ENCODE measurements at places on chromosomes 3 and 15. TPM values are rescaled to one million over a fixed set of nuclear protein-coding genes. Genes with fewer than 3 reads are reported as not detected.

The MGLL gene
- total RNA-seq, result 132 TPM

The GPR62 gene
- total RNA-seq, result not detected

The DVL3 gene
- total RNA-seq, result 55.1 TPM

The CHRFAM7A gene
- 9.6 TPM for total RNA-seq

The CKMT1A gene
- 0.80 TPM for total RNA-seq

The FHIT gene
- 10.3 TPM for total RNA-seq

The ADAMTS7 gene
- 5.3 TPM for total RNA-seq

The TMEM266 gene
- total RNA-seq, result 1.4 TPM

DNA sequence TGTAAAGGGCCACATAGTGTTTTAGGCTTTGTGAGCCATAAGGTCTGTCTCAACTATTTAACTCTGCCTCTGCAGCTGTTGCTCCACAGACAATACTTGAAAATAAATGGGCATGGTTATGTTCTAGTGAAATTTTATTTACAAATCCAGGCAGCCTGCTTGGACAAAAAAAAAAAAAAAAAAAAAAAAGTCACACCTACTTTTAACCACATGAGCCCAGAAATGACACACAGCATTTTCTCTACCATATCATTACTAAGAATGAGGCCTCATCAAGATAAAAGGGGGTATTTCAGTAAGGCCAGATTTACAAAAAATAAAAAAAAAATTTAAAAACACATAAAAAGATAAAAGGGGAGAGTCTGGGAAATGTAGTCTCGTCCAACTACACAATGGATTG is 1.7 kb upstream of the NGLY1 start:
- no peak for DNase-seq

GRCh38 chr3:62670351-62670750 is 204.9 kb downstream of the CADPS start:
- DNase-seq, result no peak

DNA sequence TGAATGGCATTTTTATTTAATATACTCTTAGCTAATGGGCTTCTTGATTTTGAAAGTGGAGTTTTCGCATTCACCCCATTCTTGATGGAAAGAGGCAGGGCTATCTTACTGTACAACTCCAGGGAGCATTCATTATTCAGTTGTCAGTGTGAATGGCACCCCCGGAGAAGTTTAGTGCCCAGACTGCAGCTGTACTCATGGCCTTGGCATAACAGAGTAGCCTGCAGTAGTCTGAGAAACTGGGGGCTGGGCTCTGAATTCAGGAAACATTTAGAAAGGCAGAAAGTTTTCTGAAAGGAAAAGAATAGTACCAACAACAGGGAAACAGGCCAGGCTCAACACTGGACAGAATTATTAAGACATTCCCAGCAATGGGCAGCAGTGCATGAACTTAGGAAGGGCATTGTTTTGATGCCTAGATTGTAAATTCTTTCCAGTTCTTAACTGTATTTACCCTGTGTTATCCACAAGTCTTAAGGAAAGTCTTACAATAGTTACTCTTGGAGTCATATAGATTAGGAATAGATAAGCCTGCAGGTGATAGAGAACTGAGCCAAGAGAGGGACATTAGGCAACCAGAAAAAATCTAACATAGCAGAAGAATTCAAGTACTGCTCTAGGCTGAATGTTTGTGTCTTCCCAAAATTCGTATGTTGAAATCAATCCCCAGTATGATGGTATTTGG is 44.4 kb downstream of the TIPARP start:
- DNase-seq, result no peak

DNA sequence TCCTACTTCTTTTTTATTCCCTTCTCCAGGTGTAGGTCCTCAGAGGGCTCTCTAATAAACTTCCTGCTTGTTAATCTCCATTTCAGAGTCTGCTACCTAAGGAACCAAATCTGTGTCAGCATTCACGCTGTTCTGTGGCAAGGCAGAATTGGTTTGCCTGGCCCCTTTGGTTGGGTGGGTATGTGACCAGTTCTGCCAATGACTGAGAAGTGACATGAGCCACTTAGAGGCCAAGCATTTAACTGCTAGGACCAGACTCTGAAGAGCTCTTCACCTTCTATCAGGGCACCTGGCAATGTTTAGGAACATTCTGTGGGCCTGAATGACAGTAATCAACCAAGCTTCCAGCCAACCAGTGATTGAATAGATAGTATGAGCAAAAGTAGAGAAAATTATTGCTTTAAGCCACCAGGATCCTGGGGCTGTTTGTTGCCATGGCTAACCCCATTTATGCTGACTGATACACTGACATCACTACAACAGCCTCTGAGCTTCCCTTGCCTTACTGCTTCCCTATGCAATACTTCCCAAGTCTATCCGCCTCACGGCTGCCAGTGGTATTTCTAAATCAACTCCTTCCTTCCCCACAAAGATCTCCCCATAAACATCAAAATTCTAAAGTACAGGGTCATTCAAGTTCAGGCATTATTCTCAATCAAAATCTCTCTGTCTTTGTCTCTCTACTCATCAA is 7.6 kb downstream of the FRMD4B start:
- DNase-seq, result no peak

DNA sequence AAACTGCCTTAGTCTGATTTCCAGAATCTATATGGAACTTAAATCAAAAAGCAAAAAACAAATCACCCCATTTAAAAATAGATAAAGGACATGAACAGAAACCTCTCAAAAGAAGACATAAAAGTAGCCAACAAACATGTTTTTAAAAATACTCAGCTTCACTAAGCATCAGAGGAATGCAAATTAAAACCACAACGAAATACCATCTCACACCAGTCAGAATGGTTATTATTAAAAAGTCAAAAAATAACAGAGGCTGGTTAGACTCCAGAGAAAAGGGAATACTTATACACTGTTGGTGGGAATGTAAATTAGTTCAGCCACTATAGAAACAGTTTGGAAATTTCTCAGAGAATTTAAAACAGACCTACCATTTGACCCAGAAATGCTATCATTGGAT is 367.9 kb downstream of the ZIC4 start:
- no peak for DNase-seq

GRCh38 chr3:111885578-111885977 is 26.5 kb downstream of the PHLDB2 start:
- DNase-seq, result no peak

- no peak for DNase-seq
Measured at GRCh38 chr3:183680061-183680460, 17.5 kb upstream of the YEATS2 start.

- no peak for DNase-seq
Measured at GRCh38 chr3:63933459-63933858, 21.3 kb upstream of the SCAANT1 start.

DNA sequence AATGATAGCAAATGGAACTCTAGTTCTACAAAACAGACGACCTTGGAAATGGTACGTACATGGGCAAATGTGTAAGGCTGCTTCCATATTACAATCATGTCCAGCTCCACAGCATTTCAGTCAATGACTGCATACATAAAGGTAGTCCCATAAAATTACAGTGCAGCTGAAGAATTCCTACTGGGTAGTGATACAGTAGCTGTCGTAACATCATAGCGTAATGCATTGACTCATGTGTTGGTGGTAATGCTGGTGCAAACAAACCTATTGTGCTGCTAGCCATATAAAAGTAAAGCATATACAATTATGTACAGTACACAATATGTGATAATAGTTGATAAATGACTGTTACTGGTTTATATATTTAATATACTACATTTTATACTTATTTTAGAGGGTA is 18.5 kb downstream of the TTC23 start:
- DNase-seq, result no peak

GRCh38 chr3:135760581-135760980 is 204.9 kb upstream of the PPP2R3A start:
- no peak for DNase-seq

DNA sequence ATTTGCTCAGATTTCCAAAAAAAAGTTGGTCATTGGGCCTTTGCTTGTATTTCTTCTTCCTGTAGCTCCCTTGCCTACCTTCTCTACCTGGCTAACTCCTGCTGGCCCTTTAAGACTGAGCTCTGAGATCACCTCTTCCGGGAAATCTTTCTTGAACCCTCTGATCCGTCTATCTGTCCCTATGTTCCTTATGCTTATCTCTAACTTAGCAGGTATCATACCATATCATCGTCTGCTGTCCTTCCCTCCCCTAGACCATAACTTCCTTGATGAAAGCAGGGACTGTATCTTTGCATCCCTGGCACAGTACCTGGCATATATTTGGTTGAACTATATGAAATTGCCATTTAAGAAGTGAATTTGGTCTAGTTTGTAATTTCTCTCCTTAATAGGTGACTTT is 42.3 kb downstream of the PDE8A start:
- no peak for DNase-seq
